BJ (cell line): ENCODE measurements at places on chromosomes 7 and 10.
A peak's percentile ranks its signal among the peaks of the same experiment; 100 is the strongest.

DNA sequence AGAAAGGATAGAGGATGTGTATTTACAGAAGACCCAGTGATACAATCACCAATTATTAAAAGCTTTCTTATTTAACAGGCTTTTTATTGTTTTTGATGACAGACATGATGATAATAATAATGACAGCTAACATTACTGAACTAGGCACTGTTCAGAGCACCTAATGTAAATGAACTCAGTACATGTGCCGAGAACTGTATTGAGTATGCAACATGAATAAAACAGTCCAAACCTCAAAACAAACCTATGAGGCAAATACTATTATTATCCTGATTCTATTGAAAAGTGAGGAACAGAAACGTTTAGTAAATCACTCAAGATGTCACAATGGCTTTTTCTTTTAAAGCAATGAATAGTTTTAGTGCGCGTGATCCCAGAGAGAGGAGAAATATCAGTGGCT lies 27.1 kb downstream of the TAS2R16 start:
- no peak for DNase-seq

GRCh38 chr10:119352042-119352441 lies 144.7 kb downstream of the GRK5 start:
- DNase-seq: no peak

DNA sequence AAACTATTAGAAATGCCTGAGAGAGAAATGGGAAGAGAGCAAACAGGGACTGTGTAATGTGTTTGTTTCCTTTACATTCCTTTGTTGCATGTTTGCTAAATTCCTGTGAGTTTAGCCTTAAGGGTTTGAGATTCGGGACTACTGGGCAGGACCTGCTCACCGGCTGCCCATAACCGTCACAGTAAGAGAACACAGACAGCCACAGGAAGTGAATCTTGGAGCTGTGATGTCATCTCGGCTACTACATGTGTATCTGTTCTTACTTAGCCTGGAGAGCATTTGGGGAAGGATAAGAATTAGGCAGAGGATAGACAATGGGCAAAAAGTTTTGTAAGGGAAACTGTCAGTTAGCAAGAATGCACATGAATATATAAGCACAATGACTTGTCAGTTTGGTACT lies 485.1 kb upstream of the KLF6 start:
- no peak for DNase-seq

- DNase-seq: no peak
Observed at GRCh38 chr7:117126676-117127075, 173.4 kb downstream of the ST7 start.

GRCh38 chr7:106583100-106583499 lies 77.9 kb downstream of the CCDC71L start:
- no peak for DNase-seq

- no peak for DNase-seq
Observed at GRCh38 chr7:18547509-18548187, 52.1 kb downstream of the HDAC9 start.

- no peak for DNase-seq
Observed at GRCh38 chr7:99001482-99002147, 123.3 kb downstream of the TRRAP start.

GRCh38 chr7:107579554-107579884 lies 527 bp upstream of the BCAP29 start:
- DNase-seq: no peak

DNA sequence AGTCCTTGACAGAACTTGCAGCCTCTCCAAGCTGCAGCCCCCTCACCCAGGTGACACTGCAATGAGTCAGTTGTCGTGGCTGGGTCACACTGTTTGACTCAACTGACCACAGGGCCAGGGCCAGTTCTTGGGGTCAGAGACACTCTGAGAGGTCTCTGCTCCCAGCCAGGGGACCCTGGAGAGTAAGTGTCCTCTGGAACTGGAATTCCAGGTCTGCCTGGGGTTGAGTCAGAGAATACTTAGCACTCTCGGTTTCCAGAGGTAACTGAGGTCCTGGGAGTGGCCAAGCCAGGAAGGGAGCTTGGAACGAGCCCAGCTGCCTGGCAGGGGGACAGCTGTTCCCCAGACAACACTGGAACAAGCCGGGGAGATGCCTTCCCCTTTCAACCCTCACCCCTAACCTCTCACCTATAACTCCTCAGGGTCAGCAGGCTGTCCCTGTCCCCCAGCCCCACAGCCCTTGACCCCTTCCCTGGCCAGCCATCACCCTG lies 2.2 kb upstream of the MYL10 start:
- DNase-seq: no peak

- no peak for DNase-seq
Observed at GRCh38 chr10:69042417-69042816, 45.5 kb upstream of the SRGN start.

GRCh38 chr10:1402016-1402770 lies 335.1 kb downstream of the ADARB2 start:
- no peak for DNase-seq

- no peak for DNase-seq
Observed at GRCh38 chr10:75079436-75080083, 31.9 kb upstream of the SAMD8 start.

GRCh38 chr10:133231946-133232574 lies 2.0 kb downstream of the UTF1 start:
- no peak for DNase-seq

GRCh38 chr7:127251465-127252376 lies 1.0 kb downstream of the GRM8 start:
- no peak for DNase-seq

DNA sequence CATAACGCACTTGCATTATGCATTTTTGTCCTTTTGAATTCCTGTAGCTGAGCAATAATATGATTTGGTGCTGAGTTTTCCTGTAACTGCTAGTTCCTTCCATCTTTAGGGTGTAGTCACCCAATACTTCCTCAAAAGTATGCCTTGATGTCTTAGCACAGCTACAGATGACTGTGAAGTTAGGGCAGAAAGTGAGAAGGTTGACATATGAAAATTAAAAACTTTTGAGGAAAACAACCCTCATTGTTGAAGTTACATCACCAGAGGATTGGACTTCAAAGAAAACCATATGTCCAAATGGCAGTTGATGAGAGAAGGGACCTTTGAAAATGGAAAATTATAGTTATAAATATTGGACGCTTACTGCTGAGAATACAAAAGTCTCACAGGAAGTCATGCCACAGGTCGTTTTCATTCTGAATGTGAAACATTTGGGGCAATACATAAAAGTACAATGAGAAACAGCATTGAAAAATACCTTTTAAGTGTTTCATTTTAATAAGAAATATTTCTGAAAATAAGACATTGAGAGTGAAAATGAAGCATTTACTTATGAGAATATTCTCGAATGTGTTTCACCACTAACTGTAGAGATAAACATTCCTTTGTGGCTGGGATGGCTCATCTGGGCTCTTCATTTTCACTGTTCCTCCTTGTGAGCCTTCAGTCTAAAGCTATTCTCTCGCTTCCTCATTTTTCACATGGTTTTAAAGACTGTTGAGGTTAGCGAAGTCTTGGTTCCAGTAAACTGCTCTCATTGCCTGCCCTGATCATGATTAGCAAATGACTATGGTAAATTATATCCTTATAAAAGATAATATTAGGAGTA lies 61.4 kb upstream of the NME8 start:
- DNase-seq: no peak

DNA sequence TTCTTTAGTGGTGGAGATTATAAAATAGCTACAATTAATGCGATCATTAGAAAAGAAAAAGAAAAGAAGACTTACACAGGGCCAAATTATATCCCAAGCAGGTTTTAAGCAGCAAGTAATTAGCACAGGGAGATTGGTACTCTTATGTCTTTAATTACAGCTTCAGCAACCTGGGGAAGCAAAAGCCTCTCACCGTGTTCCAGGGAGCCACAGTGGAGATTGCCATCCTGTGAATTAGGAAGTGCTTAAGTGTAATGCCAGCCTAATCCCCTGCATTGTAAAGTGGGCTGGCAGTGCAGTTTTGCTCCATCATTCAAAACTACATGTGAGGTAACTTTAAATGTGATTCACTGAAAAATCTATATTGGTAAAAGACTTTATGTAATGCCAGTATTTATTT lies 533.5 kb upstream of the COBL start:
- DNase-seq: no peak

- no peak for DNase-seq
Observed at GRCh38 chr10:69125554-69125953, 1.6 kb downstream of the VPS26A start.

DNA sequence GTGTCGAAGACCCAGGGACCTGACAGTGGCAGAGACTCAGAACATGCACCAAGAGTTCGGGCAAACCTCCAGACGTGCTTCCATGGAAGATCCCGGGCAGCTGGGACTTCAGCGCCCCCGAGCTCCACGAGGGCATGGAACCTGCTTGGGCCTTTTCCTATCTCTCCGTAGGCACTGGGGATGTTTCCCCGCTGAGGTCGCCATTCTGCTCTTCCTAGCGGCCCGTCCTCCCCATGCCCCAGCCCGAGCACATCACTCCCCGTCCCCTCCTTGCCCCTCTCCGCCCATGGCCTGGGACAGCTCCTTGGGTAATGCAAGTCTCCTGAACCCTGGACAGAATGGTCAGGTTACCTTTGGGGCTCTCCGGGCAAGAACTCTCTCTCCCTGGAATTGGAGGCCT lies 32.3 kb upstream of the SHH start:
- DNase-seq: no peak

- DNase-seq: no peak
Observed at GRCh38 chr7:46720761-46721160, 799.7 kb upstream of the IGFBP3 start.

DNA sequence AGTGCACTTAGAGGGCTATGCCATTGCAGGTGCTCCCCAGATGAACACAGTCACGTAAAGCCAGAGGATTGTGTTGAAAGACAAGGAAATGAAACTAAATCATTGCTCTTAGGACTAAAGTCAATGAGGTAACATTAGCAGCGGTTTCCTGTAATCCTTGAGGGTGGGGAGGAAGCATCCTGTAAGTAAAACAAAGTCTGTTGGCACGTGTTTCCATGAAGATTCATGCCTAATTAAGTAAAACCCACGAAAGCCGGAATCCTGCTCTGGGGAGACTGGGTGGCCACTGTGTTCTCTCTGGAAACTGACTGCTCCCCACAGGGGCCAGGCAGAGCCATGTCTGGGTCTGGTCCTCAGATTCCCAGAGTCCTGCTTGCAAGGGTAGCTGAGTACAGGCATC lies 18.3 kb downstream of the STEAP1B start:
- no peak for DNase-seq

- no peak for DNase-seq
Observed at GRCh38 chr7:30596014-30596641, 1.4 kb downstream of the GARS1 start.

DNA sequence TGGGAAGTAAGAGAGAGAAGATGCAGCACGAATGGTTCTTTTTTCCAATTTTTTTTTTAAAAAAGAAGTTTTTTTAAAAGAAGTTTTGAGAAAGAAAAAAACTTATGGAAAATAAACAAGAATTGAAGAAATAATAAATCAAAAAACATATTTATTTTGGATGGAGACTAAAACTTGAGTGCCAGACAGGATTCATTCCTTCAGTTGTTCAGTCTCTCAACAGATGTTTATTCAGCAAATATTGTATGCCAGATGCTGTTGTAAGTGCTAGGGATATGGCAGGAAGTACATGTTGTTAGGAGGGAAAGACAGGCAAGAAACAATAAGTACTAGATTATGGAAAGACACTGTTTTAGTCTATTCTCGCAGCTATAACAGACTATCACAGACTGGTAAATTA lies 750.7 kb upstream of the PHF14 start:
- no peak for DNase-seq

- DNase-seq: no peak
Observed at GRCh38 chr7:20839987-20840386, 53.3 kb upstream of the SP8 start.

- DNase-seq: peak; percentile 65
Observed at GRCh38 chr10:83536426-83536825, 602.9 kb upstream of the GHITM start.

GRCh38 chr7:29442146-29442545 lies 121.5 kb upstream of the PRR15 start:
- no peak for DNase-seq

- no peak for DNase-seq
Observed at GRCh38 chr7:118372530-118372929, 148.0 kb downstream of the ANKRD7 start.

DNA sequence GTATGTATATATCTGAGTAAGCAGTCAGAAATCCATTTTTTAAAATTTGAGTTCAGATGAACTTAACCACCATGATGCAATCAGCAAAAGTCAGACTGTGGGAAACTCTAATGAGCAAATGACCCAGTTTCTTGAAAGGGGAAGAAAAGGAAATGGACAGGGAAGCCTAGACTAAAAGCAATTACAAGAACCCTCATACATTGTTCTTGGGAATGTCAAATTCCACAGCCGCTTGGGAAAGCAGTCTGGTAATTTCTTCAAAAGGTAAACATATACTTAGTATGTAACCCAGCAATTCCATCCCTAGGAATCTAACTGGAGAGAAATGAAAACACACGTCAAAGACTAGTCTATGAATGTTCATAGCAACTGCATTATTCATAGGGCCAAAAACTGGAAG lies 16.4 kb upstream of the FOXK1 start:
- peak; percentile 65 for DNase-seq

DNA sequence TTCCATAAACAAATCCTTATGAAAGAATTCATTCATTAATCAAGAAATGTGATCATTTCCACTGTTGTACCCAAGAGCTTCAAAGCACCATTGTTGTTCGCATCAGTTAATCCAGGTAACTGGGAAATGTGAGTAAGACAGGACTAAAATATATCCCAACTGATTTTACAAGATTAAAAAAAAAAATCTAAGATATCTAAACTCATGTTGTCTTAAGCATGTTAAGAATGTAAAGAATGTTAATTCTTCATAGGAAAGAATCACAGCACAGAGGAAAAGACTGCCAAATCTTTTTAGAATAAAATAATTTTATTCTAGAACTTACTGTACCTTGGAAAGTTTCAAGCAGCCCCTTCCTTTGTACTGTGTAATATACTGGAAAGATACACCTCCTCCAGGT lies 16.4 kb downstream of the FZD1 start:
- DNase-seq: no peak

GRCh38 chr7:51847461-51848134 lies 531.0 kb upstream of the COBL start:
- DNase-seq: no peak

DNA sequence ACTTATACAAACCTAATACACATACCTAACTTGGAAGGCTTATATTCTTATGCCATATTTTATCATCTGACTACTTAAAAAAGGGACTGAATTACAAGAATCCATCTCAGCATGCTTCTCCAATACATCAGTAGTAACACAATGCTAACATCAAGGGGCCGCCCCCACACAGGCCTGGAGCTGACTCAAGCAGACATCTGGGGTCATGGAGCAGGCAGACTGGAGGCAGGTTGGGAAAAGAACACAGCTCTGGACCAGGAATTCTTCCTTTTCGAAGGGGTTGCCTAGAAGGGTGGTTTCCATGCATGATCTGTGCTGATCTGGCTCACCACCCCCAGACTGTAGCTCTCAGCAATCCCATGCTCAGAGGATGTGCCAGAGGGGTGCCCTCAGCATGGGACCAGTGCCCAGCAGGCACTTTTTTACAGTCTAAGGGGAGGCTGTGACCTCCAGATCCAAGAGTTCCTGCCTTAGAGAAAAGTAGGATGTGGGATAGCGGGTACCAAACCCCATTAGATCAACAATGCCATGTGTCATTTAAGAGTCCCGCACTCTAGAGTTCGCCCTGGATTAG lies 26.1 kb upstream of the DUSP5 start:
- DNase-seq: no peak
